ENCODE measurements at places on chromosomes 16 and 17.

GRCh38 chr17:79859676-79860615 lies 20.7 kb upstream of the CBX4 start:
- DNase-seq = peak; percentile 58

- DNase-seq = no peak
Measured at GRCh38 chr16:79072517-79072916, 528.0 kb downstream of the MAF start.

DNA sequence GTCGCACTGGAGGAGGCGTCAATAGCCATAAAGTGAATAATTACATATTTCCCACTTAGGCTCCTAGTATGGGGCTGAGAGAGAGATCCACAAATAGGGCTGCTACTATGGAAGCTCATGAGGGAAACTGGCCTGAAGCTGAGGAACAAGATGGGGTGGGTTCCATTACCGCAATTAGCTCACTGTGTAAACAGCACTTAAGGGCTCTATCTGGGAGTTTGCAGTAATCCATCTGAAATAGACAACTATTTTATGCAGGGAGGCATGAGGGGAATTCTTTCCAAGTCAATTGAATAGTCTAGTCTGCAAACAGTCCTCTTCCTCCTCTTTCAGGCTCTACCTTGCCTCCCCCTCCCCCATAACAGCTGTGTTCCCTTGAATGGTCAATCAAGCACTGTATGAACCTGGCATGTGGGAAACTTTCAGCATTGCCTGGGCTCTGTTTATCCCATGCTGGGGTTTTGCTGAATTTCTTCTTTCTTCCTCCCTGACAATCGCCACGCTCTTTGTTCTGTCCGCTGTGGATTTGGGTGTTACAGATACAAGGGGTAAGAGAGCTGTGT lies 56.1 kb upstream of the MAF start:
- no peak for DNase-seq

GRCh38 chr17:37717627-37718323 lies 27.1 kb downstream of the HNF1B start:
- DNase-seq = no peak

- DNase-seq = no peak
Measured at GRCh38 chr16:2194166-2194834, 2.1 kb downstream of the CASKIN1 start.

- peak; percentile 68 for DNase-seq
Measured at GRCh38 chr17:56833057-56833808, 487 bp downstream of the C17orf67 start.

GRCh38 chr17:51670899-51671298 lies 410.6 kb downstream of the UTP18 start:
- DNase-seq = no peak

DNA sequence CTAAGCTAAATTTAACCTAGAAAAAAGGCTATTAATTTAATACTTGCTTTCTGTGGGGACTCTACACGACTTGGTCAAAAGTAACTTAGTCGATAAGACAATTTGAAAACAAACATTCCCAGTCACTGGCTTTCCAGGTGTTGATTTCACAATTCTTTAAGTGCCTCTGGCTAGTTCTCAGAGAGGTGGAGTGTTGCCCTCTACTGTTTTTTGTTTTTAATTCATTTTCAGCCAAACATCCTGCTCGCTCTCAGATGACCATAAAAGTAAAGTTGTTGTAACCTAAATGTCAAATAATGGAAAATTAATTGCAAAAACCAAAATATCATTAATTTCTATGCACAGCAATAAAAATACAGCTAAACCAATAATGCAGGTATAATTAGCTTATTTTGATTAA lies 107.1 kb downstream of the MYO1D start:
- no peak for DNase-seq

DNA sequence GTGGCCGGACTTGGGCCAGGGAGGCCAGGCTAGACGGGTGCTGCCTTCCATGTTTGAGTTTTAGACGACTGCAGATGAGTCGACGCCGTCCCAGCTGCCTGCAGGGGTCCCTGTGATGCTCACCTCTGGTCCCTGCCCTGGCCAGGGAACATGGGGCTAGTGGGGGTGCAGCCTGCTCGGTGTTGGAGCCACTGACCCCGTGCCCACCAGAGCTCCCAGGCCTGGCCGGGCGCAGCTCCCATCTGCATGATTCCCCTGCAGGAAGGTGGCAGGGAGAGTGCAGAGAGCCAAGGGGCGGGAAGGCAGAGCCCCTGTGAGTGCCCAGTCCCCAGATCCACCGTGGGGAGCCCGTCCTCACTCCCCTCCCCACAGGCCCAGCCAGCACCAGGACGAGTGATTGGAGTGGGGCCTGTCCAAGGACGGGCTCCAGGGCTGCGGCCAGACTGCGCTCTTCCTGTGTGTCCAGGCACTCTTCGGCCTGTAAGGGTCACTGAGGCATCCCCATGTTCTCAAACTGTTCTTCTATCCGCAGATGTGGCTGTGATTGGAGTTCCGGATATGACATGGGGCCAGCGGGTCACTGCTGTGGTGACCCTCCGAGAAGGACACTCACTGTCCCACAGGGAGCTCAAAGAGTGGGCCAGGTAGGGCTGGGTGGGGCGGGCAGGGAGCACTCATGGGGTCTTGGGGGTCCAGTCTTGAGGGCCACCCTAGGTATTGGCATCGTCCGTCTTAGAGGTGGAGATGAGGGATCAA lies 26.0 kb upstream of the CDH15 start:
- no peak for DNase-seq

DNA sequence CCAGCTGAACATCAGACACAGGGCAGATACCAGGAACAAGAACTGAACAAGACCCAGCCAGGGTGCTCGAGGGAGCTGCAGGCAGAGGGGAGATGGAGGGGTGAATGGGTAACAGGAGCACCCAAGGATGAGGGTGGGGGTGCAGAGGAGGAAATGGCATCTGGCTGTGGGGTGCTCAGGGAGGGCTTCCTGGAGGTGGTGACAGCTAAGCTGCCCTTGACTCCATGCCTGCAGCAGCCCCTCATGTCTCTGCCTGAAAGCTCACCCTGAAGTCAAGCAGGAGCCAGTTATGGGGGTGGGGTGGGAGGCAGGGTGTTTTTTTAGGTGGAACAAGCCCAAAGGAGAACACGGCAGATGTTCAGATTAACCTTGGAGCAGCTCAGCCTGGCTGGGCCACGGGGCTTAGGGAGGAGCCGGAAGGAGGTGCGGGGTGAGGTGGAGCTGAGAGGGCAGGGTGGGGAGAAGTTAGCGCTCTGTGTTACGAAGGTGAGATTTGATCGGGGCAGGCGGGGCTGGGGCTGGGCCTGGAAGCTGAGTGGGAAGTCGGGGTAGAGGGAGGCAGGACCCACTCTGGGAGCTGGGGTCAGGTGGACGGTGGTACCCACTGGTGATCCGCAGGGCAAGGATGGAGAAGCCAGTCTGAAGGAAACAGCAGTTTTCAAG lies 143.0 kb downstream of the ENGASE start:
- no peak for DNase-seq

GRCh38 chr16:1942047-1942809 lies 771 bp downstream of the MSRB1 start:
- no peak for DNase-seq

- no peak for DNase-seq
Measured at GRCh38 chr16:777826-778225, 10.4 kb downstream of the RPUSD1 start.

- no peak for DNase-seq
Measured at GRCh38 chr17:82399601-82400101, 18.5 kb upstream of the HEXD start.

- no peak for DNase-seq
Measured at GRCh38 chr16:86621966-86622365, 43.6 kb downstream of the FOXL1 start.

- no peak for DNase-seq
Measured at GRCh38 chr17:78197147-78197832, 10.1 kb downstream of the AFMID start.
